ENCODE measurements at places on chromosomes 13 and 19. TPM values are rescaled to one million over a fixed set of nuclear protein-coding genes. Genes with fewer than 3 reads are reported as not detected.
A peak's percentile ranks its signal among the peaks of the same experiment; 100 is the strongest.

DNA sequence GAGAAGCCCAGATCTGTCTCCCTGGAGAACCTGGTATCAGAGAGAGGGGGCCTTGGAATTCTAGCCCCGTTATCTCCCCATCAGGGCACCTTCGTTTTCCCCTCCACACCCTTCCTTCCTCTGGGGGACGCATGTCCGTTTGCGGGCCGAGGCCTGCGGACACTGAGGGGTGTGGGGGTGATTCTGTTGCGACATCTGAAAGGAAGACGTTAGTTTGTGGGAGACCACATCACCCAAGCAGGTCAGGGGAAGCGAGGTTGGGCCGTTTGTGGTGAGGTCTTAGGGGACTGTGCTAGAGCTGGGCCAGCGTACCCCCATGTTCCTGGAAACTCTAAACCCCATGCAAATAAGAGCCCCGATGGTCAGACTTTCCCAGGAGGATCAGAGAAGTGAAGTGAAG lies 3.7 kb upstream of the HSH2D start:
- no peak for DNase-seq

DNA sequence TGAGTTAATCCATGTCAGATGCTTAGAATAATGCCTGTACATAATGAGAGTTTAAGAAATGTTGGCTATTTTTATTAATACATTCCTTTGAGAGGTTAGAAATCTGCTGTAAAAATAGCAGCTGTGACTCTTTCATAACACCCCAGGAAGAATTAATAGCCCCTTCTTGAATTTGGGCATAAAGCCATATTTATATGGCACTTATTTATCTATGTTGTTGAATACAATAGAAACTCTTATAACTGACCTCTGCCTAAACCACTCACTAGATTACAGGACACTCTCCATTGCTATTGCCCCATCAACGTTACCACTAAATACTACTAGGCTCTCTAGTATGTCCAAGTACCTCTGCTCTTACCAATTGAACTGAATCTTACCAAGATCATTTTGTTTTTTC lies 16.3 kb downstream of the NEK5 start:
- no peak for DNase-seq

DNA sequence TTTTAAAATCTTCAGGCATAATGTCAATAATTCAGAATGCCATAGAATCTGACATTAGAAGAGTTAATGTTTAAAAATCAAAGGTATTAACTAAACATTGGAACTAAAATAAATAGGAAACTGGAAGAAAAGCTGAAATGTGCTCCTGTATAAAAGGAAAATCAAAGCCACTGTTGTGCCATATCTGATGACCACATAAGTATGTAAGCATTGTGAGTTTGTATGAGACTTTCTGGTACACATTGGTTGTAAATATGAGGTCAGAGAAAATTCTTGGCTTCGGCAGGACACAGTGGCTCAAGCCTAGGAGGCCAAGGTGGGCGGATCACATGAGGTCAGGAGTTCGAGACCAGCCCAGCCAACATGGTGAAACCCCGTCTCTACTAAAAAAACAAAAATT lies 48.3 kb upstream of the INTS6 start:
- DNase-seq = no peak

- peak; percentile 73 for DNase-seq
Observed at GRCh38 chr19:2060884-2061494, 9.9 kb upstream of the MKNK2 start.

- DNase-seq = no peak
Observed at GRCh38 chr19:2306971-2307370, 983 bp downstream of the LINGO3 start.

Gene HSD11B1L
- total RNA-seq = 27.3 TPM
